Activated CD4-positive, alpha-beta T cell treated with anti-CD3 and anti-CD28 coated beads, Interleukin-10, Interleukin-2, amounts not matched to agents 100 ng/mL and 50 ng/mL, durations not matched to agents 16 hours and 8 hours (primary cell): ENCODE measurements at places on chromosomes 5 and 9.

GRCh38 chr9:93589688-93590087 lies 13.3 kb downstream of the PHF2 start:
- DNase-seq = no peak

DNA sequence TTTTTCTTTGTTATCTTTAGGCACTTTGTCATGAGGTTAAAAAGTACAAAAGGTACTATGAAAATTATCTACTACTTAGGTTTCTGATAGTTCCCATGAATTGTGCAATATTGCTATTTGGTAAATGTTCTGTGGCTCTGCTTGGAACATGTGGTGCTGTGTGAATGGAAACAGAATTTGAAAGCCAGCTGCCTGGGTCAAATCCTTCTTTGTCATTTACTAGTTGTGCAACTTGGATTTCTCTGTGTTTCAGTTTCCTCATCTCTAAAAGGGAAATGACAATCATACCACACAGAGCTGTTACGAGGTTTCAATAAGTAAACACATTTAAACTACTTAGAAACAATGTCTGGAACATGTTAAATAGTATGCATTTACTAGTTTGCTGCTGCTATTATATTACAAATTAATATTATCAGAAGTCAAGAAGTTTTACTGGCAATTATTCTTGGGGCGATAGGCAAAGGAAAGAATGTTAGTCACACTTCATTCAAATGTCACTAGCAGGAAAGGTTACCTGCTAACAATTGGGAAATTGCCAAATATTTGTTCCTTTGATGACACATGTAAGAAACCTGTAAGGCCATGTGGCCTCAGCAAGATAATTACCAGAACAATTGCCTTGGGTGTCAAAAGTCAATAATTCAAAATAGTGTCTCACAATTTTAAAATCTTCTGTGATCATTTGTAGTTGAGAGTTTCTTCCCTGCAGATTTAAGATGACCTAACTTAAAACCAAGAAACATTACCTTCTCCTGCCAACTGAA lies 184.8 kb downstream of the KIAA0825 start:
- peak; percentile 3 for DNase-seq

DNA sequence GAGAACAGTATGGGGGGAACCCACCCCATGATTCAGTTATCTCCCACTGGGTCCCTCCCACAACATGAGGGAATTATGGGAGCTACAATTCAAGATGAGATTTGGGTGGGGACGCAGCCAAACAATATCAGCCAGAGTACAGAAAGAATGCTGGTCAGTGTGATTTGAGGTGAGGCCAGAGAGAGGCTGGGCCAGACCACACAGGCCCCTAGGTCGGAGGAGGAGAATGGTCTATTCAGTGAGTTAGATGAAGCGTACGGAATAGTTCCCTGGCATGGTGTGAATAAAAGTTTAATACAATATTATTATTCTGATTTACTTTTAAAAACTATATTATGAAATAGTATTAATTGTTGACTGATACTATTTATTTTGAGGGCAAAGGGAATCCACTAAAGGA lies 39.7 kb downstream of the PCSK5 start:
- DNase-seq = no peak

- DNase-seq = no peak
Observed at GRCh38 chr5:42813533-42813932, 1.8 kb upstream of the SELENOP start.

DNA sequence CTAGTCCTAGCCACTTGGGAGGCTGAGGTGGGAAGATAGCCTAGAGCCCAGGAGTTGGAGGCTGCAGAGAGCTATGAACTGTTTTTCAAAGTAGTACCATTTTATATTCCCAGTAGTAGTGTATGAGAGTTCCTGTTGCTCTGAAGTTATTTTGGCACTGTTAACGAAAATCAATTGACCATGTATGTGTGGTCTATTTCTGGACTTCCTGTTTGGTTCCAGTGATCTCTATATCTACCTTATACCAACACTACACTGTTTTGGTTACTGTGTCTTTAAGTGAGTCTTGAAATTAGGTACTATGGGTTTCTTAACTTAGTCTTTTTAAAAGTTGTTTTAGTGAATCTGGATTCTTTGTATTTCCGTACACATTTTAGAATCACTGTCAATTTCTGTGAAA lies 13.6 kb downstream of the SLF1 start:
- DNase-seq = no peak

DNA sequence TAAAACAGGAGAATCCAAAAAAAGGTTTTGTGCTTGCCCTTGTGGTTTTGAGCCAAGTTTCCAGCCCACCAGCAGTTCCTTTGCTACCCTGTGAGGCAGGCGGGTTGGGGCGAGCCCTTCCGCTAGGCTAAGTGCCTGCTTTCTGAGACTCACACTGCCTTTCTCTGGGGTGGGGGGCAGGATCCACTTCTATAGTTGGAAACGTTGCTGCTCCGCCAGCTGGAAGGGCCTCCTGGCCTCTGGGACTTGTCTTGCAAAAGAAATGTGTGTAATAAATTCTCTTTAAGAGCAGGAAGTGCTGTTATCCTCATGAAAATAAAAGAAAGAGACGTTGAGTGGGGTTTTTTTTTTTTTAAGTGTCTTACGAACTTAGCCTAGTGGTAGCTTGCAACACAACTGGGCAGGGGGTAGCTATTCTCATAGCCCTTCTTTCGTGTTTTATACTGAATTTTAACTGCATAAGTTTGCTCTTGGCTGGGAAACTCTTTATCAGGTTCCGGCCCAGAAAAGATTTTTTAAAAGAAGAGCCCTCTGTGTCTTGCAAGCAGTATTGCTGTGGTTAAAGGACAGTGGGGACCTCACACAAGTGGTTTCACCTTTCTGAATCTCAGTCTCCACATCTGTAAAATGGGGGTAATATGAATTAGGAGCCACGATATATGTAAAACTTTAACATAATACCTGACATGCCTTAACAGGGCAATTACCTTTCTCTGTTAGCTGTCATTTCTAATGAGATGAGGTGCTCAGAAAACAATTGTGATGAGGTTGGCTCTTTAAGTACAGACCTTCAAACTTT lies 19.8 kb downstream of the JADE2 start:
- no peak for DNase-seq

DNA sequence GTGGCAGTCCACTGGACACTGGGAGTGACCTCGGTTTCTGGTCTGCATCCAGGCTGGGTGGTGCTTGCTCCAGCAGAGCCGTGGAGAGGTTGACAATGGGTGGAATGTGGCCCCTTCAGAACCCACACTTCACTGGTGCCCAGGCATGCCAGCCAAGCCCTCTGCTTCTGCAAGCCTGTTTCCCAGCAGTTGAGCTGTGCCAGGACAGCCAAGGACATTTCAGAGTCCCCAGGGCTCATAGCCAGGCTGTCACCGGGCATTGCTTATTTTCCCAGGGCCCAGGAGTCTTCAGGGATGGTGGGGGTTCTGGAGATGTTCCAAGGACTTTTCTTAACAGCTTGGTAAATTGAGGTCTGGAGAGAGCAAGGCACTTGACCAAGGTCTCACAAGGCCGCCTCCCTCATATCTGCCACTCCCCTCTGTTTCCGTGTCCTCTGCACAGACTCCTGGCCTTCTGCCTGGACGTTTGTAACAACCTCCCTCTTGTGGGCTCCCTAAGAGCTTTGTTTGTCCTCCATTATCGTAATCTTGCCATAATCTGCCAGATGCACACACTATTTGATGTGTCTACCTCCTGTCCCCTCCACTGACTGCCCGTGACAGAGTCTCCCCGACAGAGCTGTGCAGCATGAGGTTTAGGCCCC lies 3.8 kb upstream of the NDST1 start:
- no peak for DNase-seq

DNA sequence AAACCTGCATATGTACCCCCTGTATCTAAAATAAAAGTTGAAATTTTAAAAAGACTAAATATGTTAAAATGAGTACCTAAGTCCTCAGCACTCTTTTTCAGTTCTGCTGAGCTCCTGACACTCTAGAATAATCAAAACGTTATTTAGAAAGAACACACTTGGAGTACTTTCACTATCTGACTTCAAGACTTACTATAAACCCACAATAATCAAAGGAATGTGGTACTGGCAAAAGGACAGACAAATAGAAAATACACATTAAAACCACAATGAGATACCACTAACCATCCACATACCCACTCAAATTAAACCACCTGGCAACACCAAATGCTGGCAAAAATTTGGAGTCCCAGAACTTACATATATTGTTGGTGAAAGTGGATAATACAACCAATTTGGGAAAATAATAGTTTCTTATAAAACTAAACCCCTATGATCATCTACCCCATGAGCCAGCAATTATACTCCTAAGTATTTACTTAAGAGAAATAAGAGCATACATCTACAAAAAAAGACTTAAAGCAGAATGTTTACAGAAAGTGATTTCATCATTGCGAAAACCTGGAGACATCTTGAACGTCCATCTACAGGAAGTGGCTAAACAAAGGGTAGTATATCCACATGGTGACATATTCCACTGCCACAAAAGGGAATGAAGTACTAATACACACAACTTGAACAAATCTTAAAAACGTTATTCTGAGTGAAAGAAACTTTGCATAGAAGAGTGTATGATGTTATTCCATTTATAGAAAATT lies 12.8 kb upstream of the PRSS3 start:
- no peak for DNase-seq

GRCh38 chr9:69178583-69179011 lies 4.5 kb downstream of the TJP2 start:
- peak; percentile 49 for DNase-seq

GRCh38 chr5:123810253-123810652 lies 298.3 kb downstream of the CSNK1G3 start:
- DNase-seq = no peak

DNA sequence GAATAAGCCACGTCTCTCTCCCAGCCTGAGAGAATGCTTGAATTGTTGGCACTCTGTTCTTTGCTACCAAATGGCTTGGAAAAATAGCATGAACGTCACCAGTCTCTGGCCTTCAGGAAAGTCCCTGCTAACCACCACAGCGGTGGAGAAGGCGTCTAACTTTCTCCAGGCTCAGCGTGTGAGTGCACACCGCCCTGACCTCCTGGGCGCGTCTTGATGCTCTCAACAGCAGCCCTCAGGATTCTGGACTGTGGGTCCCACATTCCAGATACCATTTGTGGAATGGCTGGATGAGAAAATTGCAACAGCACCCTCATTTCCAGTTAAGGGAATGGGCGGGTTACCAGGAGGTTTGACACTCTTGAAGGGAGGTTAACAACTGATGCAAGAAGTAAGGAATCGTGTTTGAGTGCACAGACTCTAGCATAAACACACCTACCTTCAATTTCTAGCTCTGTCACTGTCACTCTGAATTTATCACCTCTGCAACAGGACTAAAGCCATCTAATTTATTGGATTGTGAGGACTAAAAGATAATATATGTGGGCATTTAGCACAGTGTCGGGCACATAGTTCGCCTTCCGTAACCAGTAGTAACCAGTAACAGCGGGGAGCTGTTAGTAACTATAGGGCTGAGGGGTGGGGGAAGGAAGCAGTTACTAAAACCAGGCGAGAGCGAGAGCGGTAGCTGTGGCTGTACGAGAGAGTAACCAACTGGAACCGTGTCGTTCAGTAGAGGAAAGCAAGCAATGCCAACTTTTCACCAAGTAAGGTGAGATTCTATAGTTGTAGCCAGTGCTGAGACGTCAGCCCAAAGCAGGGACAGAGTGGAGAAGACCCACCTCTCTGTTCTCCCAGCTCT lies 807 bp upstream of the PLGRKT start:
- peak; percentile 79 for DNase-seq

- DNase-seq = no peak
Observed at GRCh38 chr9:13467157-13467556, 187.7 kb upstream of the MPDZ start.

DNA sequence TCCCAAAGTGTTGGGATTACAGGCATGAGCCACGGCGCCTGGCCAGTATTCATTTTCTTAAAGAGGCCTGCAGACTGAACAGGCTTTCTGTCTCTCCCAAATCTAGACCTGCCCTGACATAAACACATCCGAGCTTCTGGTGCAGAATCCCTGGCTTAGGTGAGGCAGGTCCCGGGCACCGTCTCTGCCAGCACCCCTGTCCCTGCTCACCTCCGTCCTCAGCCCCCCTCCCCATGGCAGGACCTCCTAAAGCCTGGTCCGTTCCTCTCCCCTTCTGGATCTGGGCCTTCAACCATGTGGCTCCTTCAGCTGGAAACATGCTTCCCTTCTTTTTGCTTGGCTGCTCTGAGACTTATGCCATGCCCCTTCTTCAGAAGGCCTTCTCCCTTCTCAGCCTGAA lies 22.7 kb upstream of the RXRA start:
- no peak for DNase-seq

GRCh38 chr5:39371367-39371635 lies 7.0 kb upstream of the C9 start:
- DNase-seq = no peak

DNA sequence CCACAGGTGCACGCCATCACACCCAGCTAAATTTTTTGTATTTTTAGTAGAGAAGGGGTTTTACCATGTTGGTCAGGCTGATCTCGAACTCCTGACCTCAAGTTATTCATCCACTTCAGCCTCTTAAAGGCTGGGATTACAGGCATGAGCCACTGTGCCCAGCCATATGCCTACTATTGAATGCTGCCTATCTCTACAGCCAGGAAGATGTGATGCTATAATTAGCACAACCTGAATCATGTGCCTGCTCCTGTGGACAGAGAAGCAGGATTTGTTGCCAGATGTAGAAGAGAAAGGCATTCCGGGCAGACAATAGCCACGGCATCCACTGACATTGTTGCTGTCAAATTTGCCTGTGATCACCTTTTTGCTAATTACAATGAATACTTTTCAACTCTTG lies 24.4 kb upstream of the MLLT3 start:
- no peak for DNase-seq

DNA sequence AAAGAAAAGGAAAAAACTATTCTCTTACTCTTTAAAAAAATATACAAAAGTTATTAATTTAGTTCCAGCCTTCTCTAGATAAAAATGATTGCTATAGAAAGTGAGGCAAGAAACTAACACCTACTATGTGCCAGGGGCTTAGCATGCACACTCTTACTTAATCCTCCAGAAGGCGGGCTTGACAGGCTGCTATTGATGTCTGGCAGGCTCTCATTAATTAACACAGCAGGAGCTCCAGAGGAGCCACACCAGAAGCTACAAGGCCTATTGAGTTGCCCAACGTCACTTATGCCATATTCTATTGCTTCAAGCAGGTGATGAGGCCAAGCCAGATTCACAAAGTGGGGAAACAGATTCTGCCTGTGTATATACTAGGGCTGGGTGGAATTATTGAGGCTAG lies 54.6 kb upstream of the CLINT1 start:
- no peak for DNase-seq

DNA sequence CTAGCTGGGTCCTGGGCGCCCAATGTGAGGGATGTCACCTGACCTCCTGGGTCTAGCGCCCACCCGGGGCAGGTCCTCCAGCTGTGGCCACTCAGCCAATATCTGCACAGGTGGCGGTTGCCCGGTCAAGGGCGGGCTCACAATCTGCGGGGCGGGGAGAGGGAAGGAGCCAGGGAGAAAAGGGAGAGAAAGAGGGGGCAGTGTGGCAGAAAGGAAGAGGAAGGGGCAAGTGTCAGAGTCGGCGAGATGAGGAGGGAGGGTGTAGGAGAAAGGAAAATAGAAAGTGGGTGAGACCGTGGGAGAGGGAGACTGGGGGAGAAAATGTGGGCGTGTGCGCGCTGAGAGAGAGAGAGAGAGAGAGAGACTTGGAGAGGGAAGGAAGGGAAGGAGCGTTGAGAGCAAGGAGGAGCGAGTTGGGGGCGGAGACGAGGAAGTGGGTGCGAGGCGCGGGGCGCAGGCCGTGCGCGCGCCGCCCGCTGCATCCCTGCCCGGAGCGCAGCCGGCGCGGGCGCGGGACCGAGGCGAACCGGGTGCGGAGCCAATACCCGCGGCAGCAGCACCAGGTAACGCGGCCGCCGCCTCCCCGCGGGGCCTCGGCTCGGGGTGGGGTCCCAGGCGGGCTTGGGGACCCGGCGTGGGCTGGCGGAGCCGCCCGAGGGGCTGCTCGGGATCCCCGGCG lies at the start of gene HRH2:
Gene HRH2, plus strand, starts transcription at position 479 of the 679 bp plus-strand sequence. CDS start 25,163 bp downstream, outside the sequence.
- peak; percentile 80 for DNase-seq

- DNase-seq = no peak
Observed at GRCh38 chr5:56279291-56279690, 46.2 kb upstream of the ANKRD55 start.
